ENCODE measurements at places on chromosomes 2 and 18.
A peak's percentile ranks its signal among the peaks of the same experiment; 100 is the strongest.

DNA sequence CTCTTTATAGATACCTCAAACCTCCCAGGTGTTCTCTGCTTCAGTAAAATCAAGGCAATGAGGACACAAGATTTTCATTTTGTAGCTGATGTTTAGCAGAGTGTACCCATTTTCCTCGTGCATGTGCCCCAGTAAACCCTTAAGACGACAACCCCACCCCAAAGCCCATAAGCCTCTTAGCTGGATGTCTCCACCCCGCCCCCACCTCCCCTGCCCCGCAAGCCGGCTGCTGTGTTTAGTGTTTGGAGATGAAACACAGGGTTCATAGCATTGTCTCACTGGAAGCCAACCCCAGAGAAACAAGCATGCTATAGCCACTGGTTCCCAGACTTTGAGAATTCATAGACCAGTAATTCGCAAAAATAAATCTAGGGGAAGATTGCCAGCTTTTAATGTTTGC, 5.8 kb upstream of the SAG start:
- DNase-seq = no peak

DNA sequence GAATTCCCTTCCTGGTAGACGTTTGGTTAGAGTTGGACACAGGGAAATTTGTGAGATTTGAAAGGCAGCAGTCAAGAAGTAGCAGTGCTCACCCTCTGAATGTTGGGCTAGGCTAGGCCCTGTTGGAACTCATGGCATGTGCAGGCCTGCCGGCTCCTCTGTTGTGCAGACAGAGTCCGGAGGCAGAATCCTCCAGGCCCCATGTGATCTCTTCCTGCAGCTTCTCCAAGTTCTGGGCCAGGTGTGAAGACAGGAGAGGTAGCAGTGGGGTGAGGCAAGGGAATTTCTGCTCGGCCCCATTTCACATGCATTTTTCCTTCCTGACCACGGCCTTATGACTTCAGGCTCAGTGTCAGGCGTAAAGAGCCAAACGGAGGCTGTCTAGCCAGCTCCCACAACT, 36.9 kb upstream of the RAB31 start:
- DNase-seq = no peak

- DNase-seq = no peak
Observed at GRCh38 chr2:190470256-190470826, 62.2 kb downstream of the MFSD6 start.

GRCh38 chr2:204108781-204109295, 172.3 kb downstream of the ICOS start:
- no peak for DNase-seq

DNA sequence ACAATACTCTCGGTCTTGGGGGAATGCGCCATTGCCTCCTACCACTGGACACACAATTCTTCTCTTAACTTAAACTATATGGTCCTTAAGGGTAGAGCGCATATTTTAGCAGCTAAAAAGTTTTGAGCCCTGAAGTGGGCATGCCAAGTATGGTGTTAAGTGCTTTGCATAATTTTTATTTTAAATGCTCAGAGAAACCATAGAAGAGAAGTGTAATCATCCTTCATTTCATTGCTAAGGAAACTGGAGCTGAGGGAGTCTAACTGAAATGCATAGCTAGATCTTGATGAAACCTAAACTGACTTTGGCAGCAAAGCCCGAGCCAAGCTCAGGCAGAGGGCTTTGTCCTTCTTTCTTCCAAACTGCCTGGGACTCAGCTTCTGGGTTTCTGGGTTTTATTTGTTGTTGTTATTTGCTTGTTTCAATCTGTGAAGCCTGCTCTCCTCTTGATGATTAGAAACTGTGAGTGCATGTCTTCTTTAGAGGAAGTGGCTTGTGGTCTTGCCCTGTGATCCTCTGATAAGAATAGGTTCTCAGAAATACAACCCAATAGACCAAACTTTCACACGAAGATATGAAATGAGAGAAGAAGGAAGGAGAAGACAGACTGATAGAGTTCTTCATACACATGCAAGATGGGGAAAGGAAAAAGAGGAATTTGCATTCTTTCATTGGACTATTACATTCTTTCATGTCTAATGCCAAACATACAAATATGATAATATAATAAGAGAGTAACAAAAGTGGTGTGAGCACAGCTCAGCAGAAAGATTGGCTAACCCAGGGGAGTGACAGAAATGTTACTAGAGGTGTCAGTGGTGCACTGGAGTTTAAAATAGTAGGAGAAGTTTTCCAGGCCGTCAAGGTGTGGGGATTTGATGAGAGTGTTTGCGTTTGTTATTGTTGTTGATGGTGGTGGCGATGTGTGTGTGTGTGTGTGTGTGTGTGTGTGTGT, 7.5 kb upstream of the RNF144A start:
- peak; percentile 97 for DNase-seq

GRCh38 chr2:73993778-73994177, 9.1 kb downstream of the TET3 start:
- no peak for DNase-seq

- no peak for DNase-seq
Observed at GRCh38 chr2:226839161-226839560, 3.3 kb downstream of the RHBDD1 start.

Data from hematopoietic multipotent progenitor cell treated with erythropoietin and hydrocortisone succinate and interleukin-3 and kit ligand, for 8 days (in vitro differentiated cells).